ENCODE measurements at places on chromosomes 11 and 22.

DNA sequence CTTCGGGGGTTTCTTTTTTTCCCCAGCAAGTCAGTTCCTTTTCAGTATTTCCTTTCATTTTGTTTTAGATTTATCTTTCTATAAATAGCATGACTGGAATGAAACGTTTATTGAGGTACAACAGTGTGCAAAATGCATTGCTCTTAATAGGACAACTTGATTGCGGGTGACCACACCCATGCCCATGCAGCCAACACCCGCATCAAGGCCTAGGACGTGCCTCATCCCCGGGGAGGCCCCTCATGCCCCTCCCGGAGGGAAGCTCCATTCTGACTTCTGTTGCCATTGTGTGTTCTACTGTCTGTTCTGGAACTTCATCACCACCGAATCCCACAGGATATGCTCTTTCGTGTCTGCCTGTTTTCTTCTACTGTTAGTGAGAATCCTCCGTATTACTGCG is 82.2 kb downstream of the RPS6KA4 start:
- no peak for DNase-seq

GRCh38 chr11:1470681-1471611 is 15.6 kb downstream of the MOB2 start:
- DNase-seq, result no peak

GRCh38 chr11:25766332-25767015 is 565.5 kb upstream of the ANO3 start:
- DNase-seq, result no peak

DNA sequence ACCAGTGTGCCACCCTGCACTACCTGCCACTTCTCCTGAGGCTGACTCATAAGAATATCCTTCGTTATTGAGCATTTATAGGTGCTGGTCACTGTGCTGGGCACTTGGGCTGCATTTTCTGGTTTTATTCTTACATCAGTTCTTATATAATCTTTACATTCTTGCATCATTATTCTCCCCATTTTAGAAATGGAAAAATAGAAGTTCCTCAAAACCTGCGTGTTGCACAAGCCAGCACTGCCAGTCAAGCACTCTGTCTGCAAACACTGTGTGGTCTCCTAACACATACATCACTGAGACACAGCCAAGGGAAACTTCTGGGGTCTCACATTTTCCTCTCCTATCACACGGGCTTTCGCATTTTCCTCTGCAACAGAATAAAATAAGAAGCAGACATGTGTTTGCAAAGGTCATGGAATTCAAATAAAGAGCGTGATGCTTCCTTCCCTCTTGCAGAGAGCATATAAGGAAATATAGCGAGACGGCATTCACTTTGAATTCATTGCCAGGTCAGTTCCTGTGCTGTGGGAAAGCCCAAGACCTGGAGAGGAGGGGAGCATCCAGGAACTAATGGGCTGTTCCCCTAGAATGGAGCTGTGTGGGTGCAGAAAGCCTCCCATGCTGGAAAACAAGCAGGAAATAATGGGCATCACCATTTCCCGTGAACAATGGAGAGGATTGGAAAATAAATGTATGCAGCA is 73.9 kb upstream of the SEZ6L start:
- no peak for DNase-seq

- DNase-seq, result no peak
Observed at GRCh38 chr11:94675239-94675638, 92.9 kb upstream of the AMOTL1 start.

- DNase-seq, result peak; percentile 60
Observed at GRCh38 chr11:60899046-60899936, 7.1 kb downstream of the PRPF19 start.

GRCh38 chr11:18014876-18015275 is 2.0 kb upstream of the SERGEF start:
- no peak for DNase-seq
